ENCODE measurements at places on chromosomes 1 and 21.

- DNase-seq: no peak
Measured at GRCh38 chr1:228204958-228205357, 2.9 kb upstream of the OBSCN start.

- no peak for DNase-seq
Measured at GRCh38 chr1:241932845-241933244, 24.7 kb upstream of the BECN2 start.

GRCh38 chr1:74485622-74486021 lies 26.8 kb downstream of the LRRC53 start:
- DNase-seq: no peak

GRCh38 chr1:7190261-7190660 lies 405.0 kb downstream of the CAMTA1 start:
- DNase-seq: no peak

DNA sequence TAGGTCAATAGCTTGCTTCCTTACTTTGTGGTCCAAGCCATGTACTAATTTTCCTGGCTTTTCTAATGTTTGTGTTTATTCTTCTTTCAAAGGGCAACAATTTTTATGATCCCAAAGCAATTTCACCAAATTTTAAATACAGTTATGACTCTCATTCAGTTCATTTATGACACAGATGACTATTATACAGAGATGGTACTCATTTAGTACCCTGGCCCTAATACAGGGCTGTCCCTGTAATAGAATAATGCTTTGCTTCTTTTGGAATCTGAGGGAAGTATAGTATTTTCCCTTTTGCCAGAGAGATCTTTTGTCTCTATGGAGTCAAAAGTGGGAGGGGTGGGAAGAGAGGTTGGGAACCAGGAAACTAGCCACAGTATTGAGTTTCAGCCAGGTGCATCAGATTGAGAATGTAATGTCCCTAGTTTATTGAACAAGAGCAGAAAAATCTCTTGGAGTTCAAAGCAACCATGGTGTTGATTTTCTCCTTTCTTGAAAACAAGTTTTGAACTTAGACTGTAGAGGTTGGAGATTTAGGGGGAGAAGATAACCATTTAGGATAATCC lies 20.4 kb downstream of the DENND2D start:
- no peak for DNase-seq

DNA sequence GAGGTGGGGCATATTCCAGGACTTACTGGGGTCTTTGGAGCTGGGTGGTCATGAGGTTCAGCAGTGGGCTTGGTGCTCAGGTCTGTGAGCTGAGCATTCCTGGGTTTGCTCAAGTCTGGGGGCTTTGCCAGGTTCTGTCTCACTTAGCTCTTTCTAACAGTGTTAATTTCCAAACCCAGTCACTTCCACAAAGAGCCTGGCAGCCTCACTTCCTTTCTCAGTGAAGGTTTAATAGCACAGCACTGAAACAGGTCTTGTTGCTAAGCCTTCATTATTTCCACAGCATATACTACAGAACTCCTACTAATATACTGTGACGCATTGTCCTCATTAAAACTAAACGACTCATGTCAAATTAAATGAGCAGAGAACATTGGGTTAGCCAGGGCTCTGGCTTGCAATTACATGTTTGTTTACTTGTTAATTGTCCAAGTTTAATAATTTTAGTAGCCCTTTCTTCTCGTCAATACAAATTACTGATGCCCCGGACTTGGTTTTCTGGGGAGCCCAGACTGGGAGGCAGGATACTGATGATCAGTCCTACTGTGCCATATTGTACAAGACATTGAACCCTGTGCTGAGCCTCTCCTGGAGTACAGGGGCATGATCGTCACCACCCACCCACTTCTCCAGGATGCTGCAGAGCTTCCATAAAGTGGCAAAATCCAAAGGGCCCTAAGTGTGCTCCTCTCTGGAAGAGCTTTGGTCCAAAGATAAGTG lies 170.7 kb downstream of the IER5 start:
- no peak for DNase-seq

DNA sequence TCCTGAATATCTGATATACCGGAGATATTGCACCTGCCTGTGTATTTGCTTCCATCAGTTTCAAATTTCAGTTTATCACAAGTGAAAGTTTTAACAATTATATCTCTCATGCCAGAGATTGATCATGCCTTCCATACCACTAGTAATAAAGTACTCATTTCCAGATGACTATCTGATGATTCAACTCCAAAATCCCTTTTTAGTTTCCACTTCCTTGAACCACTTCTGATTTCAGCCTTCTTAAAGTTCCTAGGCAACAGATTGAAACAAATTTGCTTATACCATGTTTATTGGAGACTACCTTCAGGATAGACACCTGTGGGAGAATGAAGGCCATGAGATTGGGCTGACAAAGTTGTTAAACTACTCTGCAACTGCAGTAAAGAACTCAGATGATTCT lies 21.5 kb upstream of the COL11A1 start:
- DNase-seq: no peak

DNA sequence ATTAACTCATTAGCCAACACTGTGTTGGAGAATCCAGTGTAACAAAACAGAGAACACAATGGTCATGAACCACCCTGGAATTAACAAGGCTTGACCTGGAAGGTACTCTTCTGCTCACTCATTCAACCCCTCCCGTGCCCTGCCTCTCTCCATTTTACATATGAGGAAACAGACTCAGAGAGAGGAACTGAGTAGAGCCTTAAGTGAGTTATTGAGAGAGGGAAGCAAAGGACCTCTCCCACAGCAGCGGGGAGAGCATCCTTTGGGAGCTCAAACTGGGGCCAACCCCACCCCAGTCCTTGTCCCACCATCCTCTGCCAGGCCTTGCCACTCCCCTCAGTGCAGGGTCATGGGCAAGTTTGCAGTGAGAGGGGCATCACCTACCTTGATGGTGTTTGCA lies 1.4 kb downstream of the S100A12 start:
- DNase-seq: no peak

GRCh38 chr1:160618763-160619274 lies 28.0 kb downstream of the SLAMF1 start:
- no peak for DNase-seq
